ENCODE measurements at places on chromosomes 2 and 18. TPM values are rescaled to one million over a fixed set of nuclear protein-coding genes. Genes with fewer than 3 reads are reported as not detected.

Gene DPP10
- 2.5 TPM for total RNA-seq

Gene ARHGEF4
- 48.5 TPM for total RNA-seq

Gene IL1A
- total RNA-seq = not detected

Gene MCFD2
- 55.7 TPM for total RNA-seq

Gene SULT1C4
- total RNA-seq = 34.4 TPM

Gene ASXL3
- total RNA-seq = 4.3 TPM

Gene SERPINB4
- not detected for total RNA-seq

Gene CAPN14
- total RNA-seq = 20.5 TPM

Gene BOLL
- total RNA-seq = 2.8 TPM

Gene RTP5
- total RNA-seq = not detected

All from tongue (tissue), 3 donors.